ENCODE measurements at places on chromosomes 4 and X.

DNA sequence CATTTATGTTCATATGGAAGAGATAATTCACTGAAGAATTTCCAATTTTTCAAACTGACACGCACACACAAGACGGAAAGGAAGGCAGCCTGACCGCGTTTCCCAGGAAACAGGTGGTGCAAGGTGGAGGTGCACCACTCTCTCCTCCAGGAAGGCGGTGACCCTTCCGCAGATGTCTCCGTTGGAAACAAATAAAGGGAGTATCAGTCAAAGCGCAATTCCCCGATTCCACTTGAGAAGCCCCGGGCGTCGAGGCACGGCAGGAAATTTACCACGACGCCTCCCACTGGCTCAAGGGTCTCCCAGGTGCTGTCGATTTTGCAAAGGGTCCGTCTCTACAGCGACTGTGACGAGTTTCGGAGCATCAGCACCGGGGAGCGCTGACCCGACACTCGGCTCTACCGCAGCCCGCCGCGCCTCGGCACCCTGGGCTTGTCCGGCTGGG, 770 bp upstream of the TIGD2 start:
- peak; percentile 17 for DNase-seq

DNA sequence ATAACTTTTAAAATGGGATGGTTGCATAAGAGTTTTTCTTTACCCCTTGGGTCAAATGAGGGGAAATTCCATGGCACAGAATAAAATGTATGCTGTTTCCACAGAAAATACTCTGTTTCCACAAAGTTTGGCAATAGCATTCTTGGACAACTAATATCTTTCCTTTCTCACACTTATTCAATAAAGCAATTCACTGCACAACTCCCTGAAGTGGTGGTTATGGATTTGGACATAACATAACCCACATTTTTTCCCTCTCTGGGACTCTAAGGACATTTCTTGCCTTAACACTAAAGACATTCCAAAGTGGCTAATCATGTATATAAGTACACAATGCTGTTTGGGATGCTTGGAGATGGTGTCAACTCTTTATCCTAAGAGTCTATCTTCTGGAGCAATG, 51.7 kb upstream of the GPM6B start:
- DNase-seq: no peak

DNA sequence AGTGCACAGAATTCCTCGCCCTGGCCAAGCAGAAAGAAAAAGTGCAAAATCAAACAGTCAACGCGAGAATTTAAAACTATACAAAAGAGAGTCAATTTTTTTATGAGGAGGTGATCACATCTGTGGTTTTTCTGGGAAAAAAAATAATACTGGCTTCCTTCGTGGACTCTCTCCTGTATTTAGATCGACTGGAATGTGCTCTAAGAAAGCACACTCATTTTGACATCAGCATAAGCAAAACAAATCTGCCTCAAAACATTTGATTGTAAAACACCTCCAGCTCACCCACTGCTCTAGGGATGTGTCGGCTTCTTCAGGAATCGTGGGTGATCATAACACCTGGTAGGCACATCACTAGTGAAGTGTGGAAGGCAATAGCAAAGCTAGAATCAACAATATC, 417.4 kb upstream of the FAT1 start:
- DNase-seq: no peak

DNA sequence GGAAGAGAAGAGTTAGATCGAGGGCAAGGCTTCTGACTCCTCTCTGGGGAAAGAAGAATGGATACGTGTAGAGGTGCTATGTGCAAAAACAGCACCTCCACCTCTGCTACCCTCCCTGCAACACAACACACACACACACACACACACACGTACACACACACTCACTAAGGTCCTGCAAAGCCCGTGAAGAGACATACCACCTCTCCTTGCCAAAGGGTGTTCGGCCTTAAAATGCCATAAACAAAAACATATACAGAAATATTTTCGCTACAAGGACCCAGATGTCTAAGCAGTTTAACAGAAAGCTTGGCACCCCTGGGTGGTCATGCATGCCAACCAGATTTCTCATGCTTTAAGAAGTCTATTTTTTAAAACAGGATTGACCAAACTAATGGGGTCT, 1.5 kb downstream of the TIFA start:
- no peak for DNase-seq

- no peak for DNase-seq
These were observed 686 bp downstream of the MTHFD2L start for GRCh38 chr4:74158466-74159142.
